ENCODE measurements at places on chromosomes 3 and 15. TPM values are rescaled to one million over a fixed set of nuclear protein-coding genes. Genes with fewer than 3 reads are reported as not detected.

DNA sequence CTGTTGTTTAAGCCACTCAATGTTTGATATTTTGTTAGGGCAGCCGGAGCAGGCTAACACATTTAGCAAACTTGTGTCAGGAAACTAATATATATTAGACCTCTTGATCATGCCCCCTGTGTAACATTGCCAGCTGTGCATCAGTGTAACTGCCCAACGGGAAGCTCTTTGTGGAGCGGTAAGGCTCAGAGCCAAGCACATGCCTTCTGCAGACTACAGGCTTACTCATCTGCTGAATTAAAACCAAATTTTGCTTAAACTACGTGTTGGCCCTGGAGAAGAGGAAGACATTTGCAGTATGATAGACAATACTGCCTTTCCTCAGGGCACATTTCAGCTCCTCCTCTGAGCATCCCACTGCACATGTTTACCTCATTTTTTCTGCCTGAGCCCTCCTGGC, 50.5 kb upstream of the KCNMB2 start:
- no peaks in the 10 kb centered on the region for H3K27me3 ChIP-seq
- no peak overlapping the region for H3K27ac ChIP-seq
- H3K4me1 ChIP-seq: peaks cover 11% of the 10 kb centered on the region
- no peak overlapping the region for H3K4me3 ChIP-seq

DNA sequence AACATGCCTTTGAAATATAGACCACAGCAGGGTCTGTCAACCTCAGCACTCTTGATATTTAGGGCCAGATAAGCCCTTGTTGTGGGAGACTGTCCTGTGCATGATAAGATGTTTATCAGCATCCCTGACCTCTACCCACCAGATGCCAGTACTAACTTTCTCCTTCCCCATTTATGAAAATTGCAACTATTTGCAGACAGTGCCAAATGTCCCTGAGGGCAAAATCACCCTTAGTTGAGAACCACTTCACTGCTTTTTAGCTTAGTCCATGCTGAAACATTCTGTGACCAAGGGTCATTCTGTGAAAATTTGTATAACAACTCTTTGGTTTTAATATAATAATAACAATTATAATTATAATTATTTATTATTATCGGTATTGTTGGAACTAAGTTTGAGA, 1032.4 kb downstream of the MCTP2 start:
- H3K27ac ChIP-seq: no peak overlapping the region
- no peaks in the 10 kb centered on the region for H3K27me3 ChIP-seq
- H3K4me1 ChIP-seq: no peaks in the 10 kb centered on the region
- DNase-seq: no peak
- no peaks in the 10 kb centered on the region for H3K36me3 ChIP-seq
- H3K4me3 ChIP-seq: no peak overlapping the region

The MYEF2 gene
- polyA plus RNA-seq: 11.3 TPM

- H3K36me3 ChIP-seq: no peaks in the 10 kb centered on the region
- H3K27me3 ChIP-seq: no peaks in the 10 kb centered on the region
- no peak overlapping the region for H3K27ac ChIP-seq
- no peaks in the 10 kb centered on the region for H3K4me1 ChIP-seq
- no peak for DNase-seq
- H3K4me3 ChIP-seq: no peak overlapping the region
Measured at GRCh38 chr3:55128225-55128823, 200.5 kb upstream of the LRTM1 start.

- H3K27me3 ChIP-seq: no peaks in the 10 kb centered on the region
- no peaks in the 10 kb centered on the region for H3K36me3 ChIP-seq
- no peak overlapping the region for H3K4me3 ChIP-seq
- H3K27ac ChIP-seq: no peak overlapping the region
- peaks cover 4% of the 10 kb centered on the region for H3K4me1 ChIP-seq
Measured at GRCh38 chr15:31500766-31501449, 174.3 kb downstream of the KLF13 start.

The SEC22A gene
- 45.1 TPM for polyA plus RNA-seq

DNA sequence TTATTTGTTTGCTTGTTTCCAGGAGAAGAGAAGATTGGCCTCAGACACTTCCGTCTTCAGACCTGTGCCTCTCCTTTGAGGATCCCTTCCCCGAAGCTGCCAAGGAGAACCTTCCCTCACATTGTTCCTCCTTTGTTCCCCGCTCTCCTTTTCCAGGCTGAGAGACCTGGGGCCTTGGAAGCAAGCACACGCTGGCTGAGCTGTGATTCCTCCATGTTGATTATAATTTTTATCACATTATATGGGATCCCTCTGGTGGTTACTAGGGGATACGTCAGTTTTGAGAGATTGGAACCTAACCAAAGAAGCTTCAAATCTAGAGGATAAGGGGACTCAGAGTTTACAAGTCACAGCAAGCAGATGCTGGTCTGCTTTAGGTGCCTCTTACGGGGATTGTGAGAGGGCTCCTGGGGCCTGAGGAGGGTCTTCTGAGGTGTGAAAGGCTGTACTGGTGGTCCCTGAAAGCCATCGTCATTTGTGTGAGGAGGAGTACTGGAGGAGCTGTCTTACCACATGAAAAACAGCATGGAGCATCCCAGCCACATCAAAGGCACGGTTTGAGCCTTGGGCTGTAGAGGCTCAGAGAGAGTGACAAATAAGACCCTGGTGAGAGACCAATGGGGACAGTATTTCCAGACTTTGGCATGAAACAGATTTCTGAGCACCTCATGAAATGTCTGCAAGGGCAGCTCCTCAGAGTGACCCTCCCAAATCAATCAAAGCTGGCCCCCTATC, 760.1 kb upstream of the CFAP20DC start:
- no peaks in the 10 kb centered on the region for H3K36me3 ChIP-seq
- DNase-seq: no peak
- no peaks in the 10 kb centered on the region for H3K27me3 ChIP-seq
- H3K4me3 ChIP-seq: no peak overlapping the region
- H3K27ac ChIP-seq: no peak overlapping the region

- H3K4me1 ChIP-seq: no peaks in the 10 kb centered on the region
- H3K27me3 ChIP-seq: no peaks in the 10 kb centered on the region
- H3K36me3 ChIP-seq: no peaks in the 10 kb centered on the region
- H3K4me3 ChIP-seq: no peak overlapping the region
Measured at GRCh38 chr3:20240154-20240883, 54.3 kb upstream of the SGO1 start.

GRCh38 chr3:60036803-60037202, 987.0 kb upstream of the CFAP20DC start:
- no peak for DNase-seq
- H3K4me1 ChIP-seq: no peaks in the 10 kb centered on the region
- no peak overlapping the region for H3K27ac ChIP-seq
- H3K36me3 ChIP-seq: no peaks in the 10 kb centered on the region
- H3K4me3 ChIP-seq: no peak overlapping the region
- H3K27me3 ChIP-seq: no peaks in the 10 kb centered on the region

- no peak overlapping the region for H3K27ac ChIP-seq
- no peaks in the 10 kb centered on the region for H3K36me3 ChIP-seq
- no peaks in the 10 kb centered on the region for H3K4me1 ChIP-seq
- no peak for DNase-seq
- H3K4me3 ChIP-seq: no peak overlapping the region
Measured at GRCh38 chr3:185399737-185400667, 37.1 kb downstream of the MAP3K13 start.

GRCh38 chr3:37183375-37183831, 9.0 kb upstream of the LRRFIP2 start:
- no peak overlapping the region for H3K4me3 ChIP-seq
- H3K36me3 ChIP-seq: no peaks in the 10 kb centered on the region
- no peak for DNase-seq
- no peaks in the 10 kb centered on the region for H3K4me1 ChIP-seq
- H3K27ac ChIP-seq: no peak overlapping the region
- no peaks in the 10 kb centered on the region for H3K27me3 ChIP-seq

- no peak for DNase-seq
- H3K4me3 ChIP-seq: no peak overlapping the region
- H3K27me3 ChIP-seq: peaks cover 19% of the 10 kb centered on the region
- no peak overlapping the region for H3K27ac ChIP-seq
- H3K4me1 ChIP-seq: peaks cover 27% of the 10 kb centered on the region
Measured at GRCh38 chr15:32718821-32719716, 1.3 kb downstream of the GREM1 start.

DNA sequence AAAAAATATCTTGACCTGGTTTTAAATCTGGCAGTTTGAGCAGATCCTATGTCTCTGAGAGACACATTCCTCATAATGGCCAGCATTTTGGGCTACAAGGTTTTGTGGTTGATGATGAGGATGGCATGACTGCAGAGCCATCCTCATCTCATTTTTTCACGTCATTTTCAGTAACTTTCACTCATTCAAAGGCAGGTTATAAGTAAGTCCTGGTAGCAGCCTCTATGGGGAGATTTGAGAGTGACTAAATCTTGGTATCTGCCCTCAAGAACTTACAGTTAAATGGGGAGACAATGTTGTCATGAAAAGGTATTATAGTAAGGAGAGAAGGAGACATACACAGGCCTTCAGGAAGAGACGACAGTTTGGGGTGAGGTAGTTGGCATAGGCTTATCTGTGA, 14.5 kb downstream of the TIGIT start:
- peak overlapping the region; percentile 57 for H3K27ac ChIP-seq
- no peaks in the 10 kb centered on the region for H3K36me3 ChIP-seq

The LTK gene
- polyA plus RNA-seq: 0.20 TPM

GRCh38 chr15:73952171-73952912, 26.1 kb downstream of the LOXL1 start:
- H3K27me3 ChIP-seq: no peaks in the 10 kb centered on the region
- DNase-seq: no peak
- no peak overlapping the region for H3K4me3 ChIP-seq
- no peaks in the 10 kb centered on the region for H3K4me1 ChIP-seq
- H3K27ac ChIP-seq: no peak overlapping the region
- H3K36me3 ChIP-seq: no peaks in the 10 kb centered on the region

The CHRNB4 gene
- not detected for polyA plus RNA-seq

DNA sequence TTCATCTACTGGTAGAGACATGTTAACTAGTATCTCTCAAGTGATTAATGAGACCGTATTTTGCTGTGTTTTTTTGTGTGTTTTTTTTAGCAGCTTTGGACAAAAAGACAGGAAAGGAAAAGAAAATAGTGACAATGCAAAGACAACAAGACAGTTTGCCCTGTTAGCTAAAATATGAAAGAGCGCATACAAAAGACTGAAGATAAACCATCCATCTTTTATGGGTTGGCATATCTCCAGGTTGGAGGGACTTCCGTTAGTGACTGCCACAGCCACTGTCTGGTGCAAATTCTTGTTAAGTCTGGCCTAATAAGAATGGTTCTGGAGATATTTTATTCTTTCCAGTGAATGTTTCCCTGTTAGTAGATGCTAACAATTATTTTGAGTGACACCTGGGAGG, 121.9 kb downstream of the CDIN1 start:
- no peaks in the 10 kb centered on the region for H3K36me3 ChIP-seq
- DNase-seq: no peak
- H3K4me1 ChIP-seq: no peaks in the 10 kb centered on the region
- no peak overlapping the region for H3K27ac ChIP-seq
- H3K27me3 ChIP-seq: no peaks in the 10 kb centered on the region

The PEX5L gene
- 0.48 TPM for polyA plus RNA-seq

DNA sequence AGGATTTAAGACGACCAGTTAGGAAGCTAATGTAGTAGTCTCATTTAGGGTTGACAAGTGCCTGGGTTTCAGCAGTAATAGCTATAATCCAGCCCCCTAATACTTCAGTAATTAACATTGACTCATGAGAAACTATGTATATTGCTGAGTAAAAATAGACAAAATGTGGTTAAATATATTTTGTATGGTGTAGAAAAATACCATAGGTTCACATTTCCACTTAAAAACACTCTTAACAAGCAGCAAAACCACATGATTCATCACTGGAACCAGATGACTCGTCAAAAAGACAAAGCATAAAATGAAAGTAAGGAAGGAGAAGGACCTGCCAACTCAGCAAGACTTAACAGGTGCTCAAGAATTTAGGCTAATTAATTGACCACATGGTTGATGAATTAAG, 288.9 kb downstream of the EFHB start:
- H3K4me3 ChIP-seq: no peak overlapping the region
- H3K27me3 ChIP-seq: no peaks in the 10 kb centered on the region
- DNase-seq: peak; percentile 23

DNA sequence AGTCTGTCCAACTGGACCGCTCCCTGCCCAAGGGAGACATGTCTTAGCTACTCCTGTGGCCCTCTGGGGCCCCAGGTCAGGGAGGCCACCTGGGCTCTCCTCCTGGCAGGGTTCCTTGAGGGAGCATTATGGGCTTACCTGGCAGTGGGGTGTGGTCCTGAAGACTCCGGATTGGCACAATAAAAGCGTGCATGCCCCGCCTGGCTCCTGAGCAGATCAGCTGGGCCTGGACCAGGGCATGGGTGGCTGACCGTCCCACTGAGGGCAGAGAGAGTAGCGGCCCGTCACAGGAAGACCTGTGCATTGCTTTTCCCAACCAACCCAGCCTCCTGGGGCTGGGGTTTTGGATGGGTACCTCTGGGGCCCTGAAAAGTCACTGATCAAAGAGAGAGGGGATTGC, 5.4 kb downstream of the ACOX2 start:
- no peak overlapping the region for H3K4me3 ChIP-seq
- no peaks in the 10 kb centered on the region for H3K4me1 ChIP-seq
- DNase-seq: no peak
- H3K36me3 ChIP-seq: no peaks in the 10 kb centered on the region
- H3K27ac ChIP-seq: no peak overlapping the region

GRCh38 chr15:27165590-27165989, 194.6 kb downstream of the GABRG3 start:
- no peaks in the 10 kb centered on the region for H3K4me1 ChIP-seq
- H3K4me3 ChIP-seq: no peak overlapping the region
- H3K27me3 ChIP-seq: no peaks in the 10 kb centered on the region
- no peak for DNase-seq
- no peak overlapping the region for H3K27ac ChIP-seq

DNA sequence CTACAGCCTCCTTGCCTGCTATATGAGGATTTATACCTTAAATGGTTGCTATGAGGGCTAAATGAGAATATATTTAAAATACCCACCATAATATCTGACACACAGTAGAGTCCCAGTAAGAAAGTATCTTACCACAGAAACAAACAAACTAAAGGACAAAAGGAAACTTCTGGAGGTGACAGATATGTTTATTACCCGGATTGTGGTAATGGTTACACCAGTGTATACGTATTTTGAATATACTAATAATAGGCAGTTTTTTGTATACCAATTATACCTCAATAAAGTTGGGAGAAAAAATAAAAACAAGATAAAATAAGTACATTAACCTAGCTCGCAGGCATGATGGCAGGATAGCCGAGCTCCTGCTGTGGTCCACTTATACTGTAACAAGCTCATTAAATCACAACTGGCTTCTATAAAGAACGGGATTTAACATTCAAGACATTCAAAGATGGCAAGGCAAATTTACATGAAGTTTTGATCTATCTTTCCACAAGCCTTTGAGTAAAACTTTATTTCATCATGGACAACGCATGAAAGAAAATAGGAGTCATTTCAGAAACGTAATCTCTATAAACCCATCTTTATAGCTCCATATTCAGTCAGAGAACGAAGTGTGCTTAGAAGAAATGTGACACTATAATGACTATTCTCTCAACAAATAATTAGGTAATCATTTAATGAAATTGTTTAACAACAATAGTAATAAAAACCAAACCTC, 1.5 kb downstream of the RPN1 start:
- H3K4me1 ChIP-seq: no peaks in the 10 kb centered on the region
- peak overlapping the region; percentile 90 for H3K27ac ChIP-seq
- DNase-seq: no peak
- no peaks in the 10 kb centered on the region for H3K36me3 ChIP-seq
- peak overlapping the region; percentile 100 for H3K4me3 ChIP-seq
- no peaks in the 10 kb centered on the region for H3K27me3 ChIP-seq

Measured in GM12878 (cell line).